WTC11 (cell line): ENCODE measurements at places on chromosomes 7 and 10.
A peak's percentile ranks its signal among the peaks of the same experiment; 100 is the strongest.

DNA sequence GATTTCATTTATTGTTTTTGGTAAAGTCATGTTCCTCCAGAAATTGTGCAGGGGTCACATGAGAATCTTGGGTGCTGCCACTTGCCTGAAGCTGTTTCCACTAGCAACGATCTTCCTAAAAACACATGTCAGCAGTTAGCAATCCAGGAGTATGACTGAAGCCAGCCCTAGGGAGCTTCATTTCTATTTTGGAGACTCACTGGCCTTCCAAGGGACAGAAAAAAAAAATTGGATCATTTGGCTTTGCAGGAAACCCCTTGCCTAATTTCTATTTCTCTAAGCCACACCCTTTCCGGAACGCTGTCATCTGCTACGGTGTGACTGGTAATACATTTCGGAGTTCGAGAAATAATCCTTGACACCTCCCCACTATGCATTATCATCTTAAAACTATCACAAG is 204.7 kb downstream of the TAX1BP1 start:
- no peak for DNase-seq

- DNase-seq = no peak
These were observed 3.1 kb upstream of the GOT1 start for GRCh38 chr10:99433378-99434020.

DNA sequence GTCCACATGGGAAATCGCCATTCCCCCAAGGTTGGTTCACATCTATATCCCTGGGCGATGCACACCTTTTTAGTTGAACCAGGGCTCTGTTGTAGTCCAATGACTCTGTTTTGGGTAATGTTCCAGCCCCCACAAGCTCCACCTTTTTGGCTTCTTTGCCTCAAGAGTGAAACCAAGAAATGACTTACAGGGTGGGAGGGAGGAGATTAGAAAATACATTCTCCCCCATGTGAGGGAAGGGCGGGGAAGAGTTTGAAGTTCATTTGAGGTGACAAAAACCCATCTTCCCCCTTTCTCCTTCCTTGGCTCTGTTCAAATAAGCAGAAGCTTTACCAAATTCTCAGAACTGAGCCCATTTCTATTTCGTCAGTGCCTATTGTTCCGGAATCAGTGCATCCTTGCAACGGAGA is 82.8 kb downstream of the GATA3 start:
- no peak for DNase-seq

- no peak for DNase-seq
These were observed 115.8 kb upstream of the FAM204A start for GRCh38 chr10:118457824-118458428.

DNA sequence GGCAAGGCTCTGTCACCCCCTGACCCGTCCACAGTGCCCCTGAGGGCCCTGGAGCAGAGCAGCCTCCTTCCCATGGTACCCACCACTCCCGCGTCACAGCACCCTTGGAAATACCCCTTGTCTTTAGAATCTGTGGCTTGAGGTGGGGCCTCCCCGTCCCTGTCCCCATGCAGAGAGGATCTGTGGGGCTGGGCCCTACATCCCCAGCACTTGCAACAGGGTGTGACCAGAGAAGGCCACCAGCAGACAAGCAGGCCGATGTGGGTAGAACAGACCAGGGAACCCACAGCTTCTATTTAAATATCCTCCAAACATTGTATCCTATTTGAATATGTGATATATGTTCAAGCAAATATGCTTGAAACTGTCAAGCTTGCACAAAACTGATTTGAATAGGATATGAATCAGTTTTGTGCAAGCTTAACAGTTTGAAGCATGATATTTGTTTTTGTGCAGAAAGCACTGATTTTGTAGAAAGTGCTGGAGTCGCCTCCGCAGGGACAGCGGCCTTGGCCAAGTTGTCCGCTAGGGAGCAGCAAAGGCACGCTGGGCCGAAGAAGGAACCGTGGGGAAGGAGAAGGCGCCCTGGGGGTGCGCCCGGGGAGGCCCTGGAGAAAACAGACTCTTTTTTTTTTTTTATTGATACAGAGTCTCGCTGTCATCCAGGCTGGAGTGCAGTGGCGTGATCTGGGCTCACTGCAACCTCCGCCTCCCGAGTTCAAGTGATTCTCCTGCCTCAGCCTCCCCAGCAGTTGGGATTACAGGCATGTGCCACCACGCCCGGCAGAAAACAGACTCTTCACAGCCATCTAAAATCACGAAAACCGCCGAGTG is 2.2 kb downstream of the CFAP46 start:
- DNase-seq = peak; percentile 77

DNA sequence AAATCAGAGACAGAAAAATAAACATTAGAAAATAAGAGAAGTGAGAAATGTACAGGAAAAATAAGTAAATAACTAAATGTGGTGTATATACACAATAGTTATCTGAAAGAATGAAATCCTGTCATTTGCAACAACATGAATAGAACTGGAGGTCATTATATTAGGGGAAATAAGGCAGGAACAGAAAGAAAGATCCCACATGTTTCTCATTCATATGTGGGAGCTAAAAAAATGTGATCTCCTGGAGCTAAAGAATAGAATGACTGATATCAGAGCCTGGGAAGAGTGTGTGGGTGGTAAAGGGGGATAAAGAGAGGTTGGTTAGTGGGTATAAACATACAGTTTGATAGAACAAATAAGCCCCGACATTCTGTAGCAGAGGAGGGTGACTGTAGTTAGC is 27.3 kb downstream of the PLXDC2 start:
- no peak for DNase-seq

GRCh38 chr10:1467334-1468076 is 269.8 kb downstream of the ADARB2 start:
- no peak for DNase-seq

GRCh38 chr10:131314148-131314547 is 2.6 kb upstream of the TCERG1L start:
- DNase-seq = no peak

- DNase-seq = no peak
These were observed 19.9 kb upstream of the C10orf105 start for GRCh38 chr10:71739358-71739900.

- DNase-seq = no peak
These were observed 6.7 kb downstream of the BHLHA15 start for GRCh38 chr7:98217623-98218582.

DNA sequence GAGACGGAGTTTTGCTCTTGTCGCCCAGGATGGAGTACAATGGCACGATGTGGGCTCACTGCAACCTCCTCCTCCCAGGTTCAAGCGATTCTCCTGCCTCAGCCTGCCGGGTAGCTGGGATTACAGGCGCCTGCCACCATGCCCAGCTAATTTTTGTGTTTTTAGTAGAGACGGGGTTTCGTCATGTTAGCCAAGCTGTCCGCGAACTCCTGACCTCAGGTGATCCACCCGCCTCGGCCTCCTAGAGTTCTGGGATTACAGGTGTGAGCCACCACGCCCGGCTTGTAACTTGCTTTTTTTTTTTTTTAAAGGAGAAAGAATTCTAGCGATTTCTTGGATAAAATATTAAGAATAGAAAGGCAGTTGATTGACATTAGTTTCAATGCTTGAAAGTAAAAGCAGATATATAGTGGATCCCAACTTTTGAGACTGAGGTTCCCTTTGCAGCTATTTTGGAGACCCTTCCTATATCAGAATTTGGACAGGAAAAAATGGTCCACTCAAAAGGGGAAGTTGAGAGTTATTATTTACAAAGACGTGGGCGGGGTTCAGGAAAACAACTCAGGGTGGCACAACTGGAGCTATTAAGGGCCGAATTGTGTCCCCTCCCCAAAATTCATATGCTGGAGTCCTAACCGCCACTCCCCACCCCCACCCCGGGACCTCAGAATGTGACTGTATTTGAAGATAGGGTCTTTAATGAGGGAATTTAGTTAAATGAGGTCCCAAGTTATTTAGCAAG is 1.3 kb upstream of the ERCC6 start:
- no peak for DNase-seq
